ENCODE measurements at places on chromosomes 2 and 18. TPM values are rescaled to one million over a fixed set of nuclear protein-coding genes. Genes with fewer than 3 reads are reported as not detected.

DNA sequence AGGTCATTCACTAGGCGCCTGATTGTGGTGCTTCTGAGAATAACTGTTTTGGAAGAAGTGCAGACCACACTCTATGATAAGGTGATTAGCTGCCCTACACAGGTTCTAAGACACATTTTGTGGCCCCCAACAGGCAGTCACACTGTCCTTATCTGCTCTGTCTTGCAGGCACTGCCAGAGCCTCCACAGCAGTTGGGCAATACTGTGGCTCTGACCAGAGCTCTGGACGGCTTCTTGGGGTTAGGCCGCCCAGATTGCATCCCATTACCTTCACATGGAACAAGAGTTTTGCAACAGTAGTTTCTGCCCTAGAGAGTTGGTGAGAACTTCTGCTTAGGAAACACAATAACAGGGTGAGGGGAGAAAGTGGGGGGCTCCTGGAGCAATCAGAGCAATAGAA lies 22.7 kb downstream of the RUFY4 start:
- no peak for DNase-seq

SCN9A gene
- 32.9 TPM for total RNA-seq

GRCh38 chr2:133390156-133390555 lies 178.1 kb downstream of the NCKAP5 start:
- DNase-seq: no peak

- DNase-seq: no peak
Observed at GRCh38 chr2:176507786-176508185, 238.5 kb downstream of the MTX2 start.

DSG2 gene
- 44.1 TPM for total RNA-seq

LINC00305 gene
- not detected for total RNA-seq

GRCh38 chr2:152227969-152228592 lies 52.5 kb upstream of the STAM2 start:
- no peak for DNase-seq

DNA sequence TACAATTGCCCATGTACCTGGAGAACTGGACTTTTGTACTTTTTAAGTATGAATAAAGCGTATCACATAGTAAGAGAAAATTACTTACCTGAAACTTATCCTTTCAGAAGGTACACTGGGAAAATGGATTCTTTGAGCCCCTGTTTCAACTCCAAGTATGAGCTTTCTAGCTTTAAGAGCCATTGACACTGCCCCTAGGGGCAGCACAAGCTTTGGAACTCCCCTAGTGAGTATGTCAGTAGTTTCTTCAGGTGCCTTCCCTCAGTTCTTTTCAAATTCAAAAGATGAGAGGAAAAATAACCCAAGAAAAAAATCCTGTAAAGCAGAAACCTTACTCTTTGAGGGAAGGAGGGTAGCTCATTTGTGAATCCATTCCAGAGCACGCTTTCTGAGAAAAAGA lies 124.1 kb downstream of the MEMO1 start:
- no peak for DNase-seq

DNA sequence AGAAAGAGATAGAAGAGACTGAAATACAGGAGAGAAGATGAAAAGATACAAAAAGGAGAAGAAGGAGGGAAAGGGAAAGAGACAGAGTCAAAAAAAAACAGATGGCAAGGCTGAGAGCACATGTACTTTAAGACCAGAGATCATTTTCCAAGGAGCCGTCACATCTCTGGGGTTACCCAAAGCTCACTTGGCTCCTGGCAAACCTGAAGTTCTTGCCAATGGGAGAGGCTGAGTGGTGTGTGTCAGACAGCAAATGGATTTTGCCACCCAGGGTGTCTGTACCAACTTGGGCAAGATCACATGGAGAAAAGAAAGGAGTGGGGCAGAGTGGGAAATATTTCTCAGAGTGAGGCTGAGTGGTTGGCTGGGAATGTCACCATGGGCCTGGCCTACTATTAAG lies 219.3 kb upstream of the TNP1 start:
- DNase-seq: no peak

- no peak for DNase-seq
Observed at GRCh38 chr2:172435606-172435911, 8.2 kb downstream of the ITGA6 start.

DNAH7 gene
- 3.5 TPM for total RNA-seq

DNA sequence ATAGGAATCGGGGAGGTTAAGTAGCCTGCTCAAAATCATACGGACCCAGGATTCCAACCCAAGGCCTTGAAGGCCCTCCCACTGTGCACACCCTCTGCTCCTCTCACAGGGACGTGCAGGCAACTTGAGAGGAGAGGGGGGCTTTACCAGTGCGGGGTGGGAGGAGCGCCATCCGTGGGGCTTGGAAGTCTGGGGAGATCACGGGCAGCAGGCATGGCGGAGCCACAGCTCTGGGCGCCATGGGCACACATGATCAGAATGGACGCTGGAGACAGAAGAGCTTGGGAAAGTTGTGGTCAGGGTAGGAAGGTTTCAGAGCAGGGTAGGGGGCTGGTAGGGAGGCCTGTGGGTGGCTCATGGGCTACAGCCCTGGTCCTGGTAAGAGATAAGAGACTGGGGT lies 70.7 kb downstream of the TFCP2L1 start:
- DNase-seq: no peak

- DNase-seq: no peak
Observed at GRCh38 chr2:108968619-108969018, 20.4 kb downstream of the EDAR start.

All from urinary bladder (tissue), 4 donors.